ENCODE measurements at places on chromosomes 16 and 17.

DNA sequence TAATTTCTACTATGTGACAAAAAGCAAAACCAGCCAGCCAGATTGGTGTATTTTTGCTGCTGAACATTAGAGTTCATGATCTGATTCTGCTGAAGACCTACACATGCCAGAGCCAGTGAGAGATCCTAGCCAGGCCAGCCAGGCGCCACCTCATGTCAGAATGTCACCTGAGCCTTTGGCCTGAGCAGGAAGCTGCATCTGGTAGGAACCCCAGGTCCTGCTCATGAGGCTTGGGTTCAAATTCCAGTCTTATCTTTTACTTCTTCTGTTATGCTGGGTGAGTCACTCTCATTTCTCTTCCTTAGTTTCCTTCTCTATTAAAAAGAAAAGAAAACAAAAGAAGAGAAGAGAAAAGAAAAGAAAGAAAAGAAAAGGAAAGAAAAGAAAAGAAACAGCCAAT, 585.1 kb upstream of the CDH5 start:
- no peaks in the 10 kb centered on the region for H3K27me3 ChIP-seq
- DNase-seq: no peak
- no peaks in the 10 kb centered on the region for H3K4me1 ChIP-seq
- no peak overlapping the region for H3K4me3 ChIP-seq
- H3K27ac ChIP-seq: no peak overlapping the region

- H3K36me3 ChIP-seq: no peaks in the 10 kb centered on the region
- no peak overlapping the region for H3K4me3 ChIP-seq
- no peaks in the 10 kb centered on the region for H3K27me3 ChIP-seq
- peaks cover 4% of the 10 kb centered on the region for H3K4me1 ChIP-seq
Measured at GRCh38 chr16:2370721-2371120, 30.2 kb upstream of the ABCA3 start.

GRCh38 chr16:1902547-1903219, 15.5 kb downstream of the HS3ST6 start:
- no peak overlapping the region for H3K4me3 ChIP-seq
- no peaks in the 10 kb centered on the region for H3K4me1 ChIP-seq
- H3K36me3 ChIP-seq: no peaks in the 10 kb centered on the region
- no peak overlapping the region for H3K27ac ChIP-seq

DNA sequence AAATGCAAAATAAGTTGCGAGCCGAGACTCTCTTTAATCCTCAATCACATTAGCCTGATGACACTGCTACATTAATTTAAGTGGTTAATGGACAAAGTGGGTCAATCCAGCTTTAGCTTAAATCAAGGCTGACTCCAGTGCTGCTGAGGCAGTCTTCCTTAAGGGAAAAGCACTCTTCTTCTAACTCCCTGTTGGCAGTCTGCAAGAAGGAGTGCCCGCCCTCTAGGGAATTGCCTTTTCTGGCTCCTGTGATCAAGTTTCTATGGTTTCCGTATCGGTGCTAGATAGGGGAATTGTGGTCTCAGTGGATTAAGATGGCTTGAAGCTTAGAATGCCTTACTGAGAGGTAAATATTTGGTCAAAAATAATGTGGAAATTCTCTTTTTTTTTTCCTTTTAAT, 41.0 kb downstream of the HS3ST3B1 start:
- no peaks in the 10 kb centered on the region for H3K27me3 ChIP-seq
- no peak for DNase-seq
- no peaks in the 10 kb centered on the region for H3K4me1 ChIP-seq
- H3K4me3 ChIP-seq: no peak overlapping the region

DNA sequence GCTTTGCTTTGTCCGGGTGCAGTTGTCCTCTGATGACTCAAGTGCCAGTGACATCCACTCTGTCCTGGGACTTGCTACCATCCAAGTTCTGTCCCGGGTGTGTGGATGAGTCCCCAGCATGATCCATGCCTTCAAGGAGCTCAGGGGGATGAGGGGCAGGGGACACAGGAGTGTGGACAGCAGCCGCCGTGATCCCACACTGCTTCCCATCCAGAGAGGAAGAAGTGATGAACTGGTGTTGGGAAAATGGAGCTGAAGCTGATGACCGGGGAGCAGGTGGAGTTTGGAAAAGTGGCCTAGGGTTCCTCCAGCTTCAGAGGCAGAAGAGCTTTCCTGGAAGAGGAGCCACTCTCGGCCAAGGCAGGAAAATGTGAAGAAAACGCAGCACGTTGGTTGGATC, 249.6 kb upstream of the TNRC6C start:
- H3K27ac ChIP-seq: no peak overlapping the region
- no peak overlapping the region for H3K4me3 ChIP-seq
- DNase-seq: no peak
- H3K36me3 ChIP-seq: no peaks in the 10 kb centered on the region
- H3K4me1 ChIP-seq: no peaks in the 10 kb centered on the region
